ENCODE measurements at places on chromosomes 7 and 10. TPM values are rescaled to one million over a fixed set of nuclear protein-coding genes. Genes with fewer than 3 reads are reported as not detected.
A peak's percentile ranks its signal among the peaks of the same experiment; 100 is the strongest.

DNA sequence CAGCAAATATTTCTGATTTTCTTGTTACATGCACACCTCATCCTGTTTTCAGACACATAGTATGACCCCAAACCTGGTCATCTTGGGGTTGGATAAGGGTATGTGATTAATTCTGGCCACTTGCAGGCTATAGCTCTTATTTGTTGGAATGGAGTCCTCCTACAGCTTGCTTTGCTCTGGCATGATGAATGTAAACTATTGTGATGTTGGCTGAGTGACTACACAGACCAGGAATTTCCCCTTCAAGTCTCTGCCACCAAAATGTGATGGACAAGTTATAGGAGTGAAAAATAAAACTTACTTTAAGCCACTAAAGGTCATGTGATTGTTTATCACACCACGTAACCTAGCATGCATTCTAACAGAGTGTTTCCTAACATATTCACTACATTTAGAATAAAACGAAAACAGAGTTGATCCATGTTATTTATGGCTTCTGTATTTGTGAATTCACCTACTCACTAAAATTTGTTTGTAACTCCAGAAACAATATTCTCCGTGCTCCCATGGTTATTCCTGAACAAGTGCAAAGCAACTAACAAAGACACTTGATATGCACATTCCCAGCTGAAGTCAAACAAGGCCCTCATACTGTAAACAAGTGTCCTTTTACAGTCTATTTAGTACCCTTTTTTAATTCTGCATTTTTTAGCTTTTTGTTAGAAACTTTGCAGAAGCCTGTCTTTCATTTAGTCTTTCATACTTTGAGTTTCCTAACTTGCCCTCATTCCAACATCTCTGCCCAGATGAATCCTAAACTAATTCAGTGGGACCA, 599.2 kb upstream of the PCDH15 start:
- H3K4me3 ChIP-seq, result no peak overlapping the region
- DNase-seq, result no peak

DNA sequence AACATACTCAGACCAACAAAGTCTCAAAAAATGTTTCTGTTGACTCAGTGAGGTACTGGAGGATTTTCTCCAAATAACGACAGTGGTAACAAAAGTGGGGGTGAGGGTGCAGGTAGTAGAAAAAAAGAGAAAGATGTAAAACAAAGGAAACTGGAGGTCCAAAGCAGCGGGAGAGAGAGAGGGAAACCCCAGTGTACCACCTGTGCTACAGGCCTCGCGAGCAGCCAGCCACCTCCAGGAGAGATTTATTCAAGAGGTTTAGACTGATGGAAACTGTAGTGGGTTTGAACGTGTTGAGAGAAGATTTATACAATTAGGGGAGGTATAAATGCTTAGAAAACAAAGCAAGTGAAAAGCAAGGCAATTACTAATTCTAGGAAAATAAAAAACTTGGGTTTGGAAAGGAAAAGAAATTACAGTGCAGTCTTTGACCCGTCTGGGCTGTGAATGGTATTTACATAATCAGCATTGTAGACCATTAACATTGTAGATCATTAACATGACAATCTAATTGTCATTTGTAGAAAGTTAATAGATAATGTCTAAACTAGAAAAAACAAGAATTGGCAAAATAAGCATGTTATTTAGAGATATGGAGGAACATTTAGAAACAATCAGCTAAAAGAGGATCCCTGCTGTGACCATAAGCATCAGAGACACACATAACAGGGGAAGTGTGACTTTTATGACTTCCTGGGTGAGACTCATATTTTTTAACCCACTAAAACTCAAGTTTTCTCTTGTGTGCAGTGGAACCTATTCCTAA, 180.0 kb downstream of the RELN start:
- H3K36me3 ChIP-seq, result no peaks in the 10 kb centered on the region
- H3K27me3 ChIP-seq, result no peaks in the 10 kb centered on the region
- H3K4me1 ChIP-seq, result peaks cover 2% of the 10 kb centered on the region

- DNase-seq, result peak; percentile 49
- no peak overlapping the region for H3K4me3 ChIP-seq
- no peaks in the 10 kb centered on the region for H3K4me1 ChIP-seq
Observed at GRCh38 chr7:28725911-28726310, 232.2 kb downstream of the TRIL start.

GRCh38 chr7:131544449-131545301, 11.8 kb downstream of the PODXL start:
- H3K27me3 ChIP-seq, result no peaks in the 10 kb centered on the region
- H3K4me3 ChIP-seq, result no peak overlapping the region
- H3K27ac ChIP-seq, result no peak overlapping the region

PRLHR gene
- polyA plus RNA-seq, result not detected

- H3K27me3 ChIP-seq, result peaks cover 14% of the 10 kb centered on the region
- H3K4me3 ChIP-seq, result no peak overlapping the region
- peaks cover 7% of the 10 kb centered on the region for H3K4me1 ChIP-seq
Observed at GRCh38 chr10:48658243-48658974, 26.3 kb upstream of the WDFY4 start.

- H3K4me1 ChIP-seq, result no peaks in the 10 kb centered on the region
- no peaks in the 10 kb centered on the region for H3K36me3 ChIP-seq
- H3K27me3 ChIP-seq, result no peaks in the 10 kb centered on the region
- H3K4me3 ChIP-seq, result no peak overlapping the region
Observed at GRCh38 chr10:57162231-57162630, 801.2 kb upstream of the ZWINT start.

DNA sequence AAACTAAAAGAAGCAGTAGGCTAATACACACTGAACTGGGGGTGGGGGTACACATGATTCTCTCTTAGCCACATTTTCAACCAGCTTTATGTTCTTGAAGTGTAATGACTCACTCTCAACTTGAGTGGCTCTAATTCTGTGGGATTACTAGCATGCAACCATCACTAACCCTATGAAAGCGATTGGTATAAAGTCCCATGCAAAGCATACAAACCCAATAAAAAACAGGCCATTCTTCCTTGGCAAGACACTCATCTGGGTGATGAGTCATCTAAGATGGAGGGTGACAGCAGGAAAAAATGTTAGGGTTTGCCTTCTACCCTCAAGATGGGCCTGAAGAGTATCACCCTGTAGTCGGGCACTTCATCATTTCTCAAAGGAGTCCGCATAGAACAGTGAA, 14.9 kb upstream of the PON3 start:
- no peaks in the 10 kb centered on the region for H3K4me1 ChIP-seq
- DNase-seq, result peak; percentile 7

DNA sequence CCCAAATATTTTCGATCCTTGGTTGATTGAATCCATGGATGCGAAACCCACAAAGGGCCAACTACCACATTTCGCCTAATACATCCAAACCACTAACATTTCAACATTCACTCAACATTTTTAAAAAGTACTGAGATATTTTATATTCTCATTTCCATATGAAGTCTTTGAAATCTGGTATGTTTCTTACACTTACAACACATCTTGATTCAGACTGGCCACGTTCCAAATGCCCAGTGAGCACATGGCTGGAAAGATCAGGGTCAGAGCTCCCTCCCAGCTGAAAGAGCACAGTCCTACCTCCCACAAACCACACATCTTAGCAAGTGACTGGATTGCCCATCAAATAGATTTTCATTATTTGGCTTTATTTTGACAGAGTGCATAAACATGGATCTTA, 18.9 kb downstream of the NCAPG2 start:
- H3K4me1 ChIP-seq, result peaks cover 14% of the 10 kb centered on the region
- peak; percentile 33 for DNase-seq
- H3K4me3 ChIP-seq, result no peak overlapping the region
- H3K27me3 ChIP-seq, result no peaks in the 10 kb centered on the region

DNA sequence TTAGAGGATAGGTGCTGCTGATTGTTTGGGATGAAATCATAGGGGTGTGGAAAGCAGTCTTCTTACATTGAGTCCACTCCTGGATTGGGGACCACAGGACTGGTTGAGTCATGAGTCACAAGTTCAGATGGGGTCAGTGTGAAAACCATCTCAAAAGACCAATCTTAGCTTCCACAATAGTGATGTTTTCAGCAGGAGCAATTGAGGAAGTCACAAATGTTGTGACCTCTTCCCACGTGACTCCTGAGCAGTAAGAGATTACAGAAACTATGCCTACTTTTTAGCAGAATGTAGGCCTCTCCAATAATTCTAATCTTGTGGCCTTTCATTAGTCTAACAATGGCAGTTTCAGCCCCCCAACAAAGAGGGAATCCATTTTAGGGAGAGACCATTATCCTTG, 256.9 kb upstream of the CDC14C start:
- H3K4me3 ChIP-seq, result no peak overlapping the region
- no peaks in the 10 kb centered on the region for H3K27me3 ChIP-seq
- H3K27ac ChIP-seq, result no peak overlapping the region

- H3K27ac ChIP-seq, result no peak overlapping the region
- DNase-seq, result peak; percentile 28
- no peaks in the 10 kb centered on the region for H3K36me3 ChIP-seq
- no peaks in the 10 kb centered on the region for H3K27me3 ChIP-seq
- peaks cover 2% of the 10 kb centered on the region for H3K4me1 ChIP-seq
- no peak overlapping the region for H3K4me3 ChIP-seq
Observed at GRCh38 chr7:112869111-112869774, 79.0 kb upstream of the TMEM168 start.

DNA sequence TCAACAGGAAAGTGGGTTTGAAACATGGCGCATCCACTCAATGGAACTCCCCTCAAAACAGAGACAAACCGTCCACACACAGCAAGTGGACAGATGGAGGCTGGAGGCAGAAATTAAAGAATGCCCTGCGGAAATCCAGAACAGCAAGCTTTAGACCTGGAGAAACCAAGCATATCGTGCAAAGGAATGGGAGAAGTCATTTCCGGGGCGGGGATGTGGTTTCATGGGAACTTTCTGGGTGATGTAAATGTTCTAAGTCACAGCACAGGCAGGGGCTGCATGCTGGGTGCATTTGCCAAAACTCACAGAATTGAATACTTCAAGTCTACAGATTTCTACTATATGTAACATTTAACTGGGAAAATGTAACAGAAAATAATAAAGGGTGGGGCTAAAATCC, 213.0 kb downstream of the PTPRN2 start:
- H3K4me3 ChIP-seq, result no peak overlapping the region
- H3K27ac ChIP-seq, result no peak overlapping the region
- H3K36me3 ChIP-seq, result no peaks in the 10 kb centered on the region
- H3K27me3 ChIP-seq, result no peaks in the 10 kb centered on the region
- DNase-seq, result no peak

DNA sequence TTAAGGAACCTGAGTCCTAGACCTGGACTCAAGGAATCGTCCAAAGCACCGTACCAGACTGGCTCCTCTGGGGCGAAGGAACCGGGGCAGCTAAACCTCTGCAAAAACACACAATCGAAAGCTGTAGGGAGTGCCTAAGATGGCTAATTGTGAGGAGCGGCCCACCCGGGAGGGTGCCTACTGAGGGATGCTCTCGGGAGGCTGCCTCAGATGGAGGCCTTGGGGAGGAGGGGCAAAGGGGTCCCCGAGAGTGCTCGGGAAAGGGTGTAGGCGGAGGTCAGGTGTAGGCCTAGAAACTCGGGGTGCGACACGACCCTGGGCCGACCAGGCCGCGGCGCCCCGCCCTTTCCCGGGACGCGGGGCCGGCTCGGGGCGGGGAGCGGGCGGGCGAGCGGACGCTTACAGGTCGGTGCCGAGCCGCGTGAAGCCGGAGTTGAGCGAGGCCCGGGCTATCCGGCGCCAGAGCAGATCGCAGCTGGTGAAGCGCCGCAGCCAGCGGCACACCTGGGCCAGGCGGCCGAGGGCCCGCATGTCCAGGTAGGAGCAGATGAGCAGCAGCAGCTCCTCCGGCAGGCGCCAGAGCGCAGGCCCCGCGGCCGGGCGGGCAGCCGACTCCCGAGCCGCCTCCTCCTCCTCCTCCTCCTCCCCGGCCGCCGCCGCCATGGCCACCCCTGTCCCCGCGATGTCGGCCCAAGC, 844 bp downstream of the FBXW4 start:
- peak; percentile 39 for DNase-seq
- H3K27me3 ChIP-seq, result no peaks in the 10 kb centered on the region
- peaks cover 7% of the 10 kb centered on the region for H3K4me1 ChIP-seq
- H3K27ac ChIP-seq, result peak overlapping the region; percentile 100
- H3K36me3 ChIP-seq, result peaks cover 2% of the 10 kb centered on the region

- no peak overlapping the region for H3K4me3 ChIP-seq
- H3K27ac ChIP-seq, result no peak overlapping the region
- no peaks in the 10 kb centered on the region for H3K4me1 ChIP-seq
- H3K27me3 ChIP-seq, result no peaks in the 10 kb centered on the region
- DNase-seq, result no peak
- no peaks in the 10 kb centered on the region for H3K36me3 ChIP-seq
Observed at GRCh38 chr7:109926738-109927137, 1164.2 kb upstream of the LRRN3 start.

DNA sequence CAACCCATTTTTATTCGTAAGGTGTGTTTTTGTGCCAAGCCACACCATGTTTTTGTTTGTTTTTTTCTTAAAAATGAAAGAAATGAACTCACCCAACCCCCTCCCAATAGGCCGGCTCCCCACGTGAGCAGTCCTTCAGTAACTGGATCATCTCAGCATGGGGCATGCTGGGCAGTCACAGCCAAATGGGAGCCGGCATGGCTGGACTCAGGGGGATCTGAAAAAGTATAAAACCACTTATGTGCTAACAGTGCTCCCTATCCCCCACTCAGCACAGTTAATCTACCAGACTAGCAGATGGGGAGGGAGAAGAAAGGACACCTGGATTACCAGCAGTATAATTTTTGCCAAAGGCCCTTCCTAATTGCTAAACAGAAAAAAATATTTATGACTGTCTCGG, 39.3 kb downstream of the BAZ1B start:
- H3K36me3 ChIP-seq, result peaks cover 32% of the 10 kb centered on the region
- no peaks in the 10 kb centered on the region for H3K27me3 ChIP-seq
- no peak overlapping the region for H3K27ac ChIP-seq
- H3K4me1 ChIP-seq, result no peaks in the 10 kb centered on the region

GRCh38 chr7:92061154-92061553, 73.1 kb downstream of the CYP51A1 start:
- H3K4me3 ChIP-seq, result no peak overlapping the region
- no peaks in the 10 kb centered on the region for H3K4me1 ChIP-seq
- H3K36me3 ChIP-seq, result peaks cover 2% of the 10 kb centered on the region
- no peak overlapping the region for H3K27ac ChIP-seq
- no peaks in the 10 kb centered on the region for H3K27me3 ChIP-seq

HOXA4 gene
- polyA plus RNA-seq, result 8.0 TPM

GRCh38 chr7:108181073-108181985, 51.2 kb upstream of the LAMB4 start:
- H3K36me3 ChIP-seq, result no peaks in the 10 kb centered on the region
- no peaks in the 10 kb centered on the region for H3K4me1 ChIP-seq
- peak; percentile 67 for DNase-seq
- H3K27ac ChIP-seq, result no peak overlapping the region
- H3K27me3 ChIP-seq, result peaks cover 15% of the 10 kb centered on the region

DNA sequence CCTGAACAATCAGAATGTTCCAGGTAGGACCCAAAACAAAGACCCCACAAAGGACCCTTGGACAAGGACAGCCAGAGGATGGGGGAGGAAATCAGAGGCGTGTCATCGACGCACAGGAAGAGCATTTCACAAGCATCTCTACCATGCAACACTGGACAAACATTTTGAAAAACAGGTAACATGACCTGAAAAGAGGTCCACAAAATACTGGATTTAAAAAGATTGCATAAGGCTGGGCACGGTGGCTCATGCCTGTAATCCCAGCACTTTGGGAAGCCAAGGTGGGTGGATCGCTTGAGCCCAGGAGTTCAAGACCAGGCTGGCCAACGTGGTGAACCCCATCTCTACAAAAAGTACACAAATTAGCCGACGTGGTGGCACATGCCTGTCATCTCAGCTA, 60.5 kb upstream of the RNF32 start:
- H3K27ac ChIP-seq, result no peak overlapping the region
- no peaks in the 10 kb centered on the region for H3K36me3 ChIP-seq
- H3K4me3 ChIP-seq, result no peak overlapping the region
- DNase-seq, result no peak
- no peaks in the 10 kb centered on the region for H3K27me3 ChIP-seq

GRCh38 chr10:44803862-44804261, 107.3 kb upstream of the TMEM72 start:
- no peak overlapping the region for H3K4me3 ChIP-seq
- H3K27me3 ChIP-seq, result no peaks in the 10 kb centered on the region
- no peak for DNase-seq
- no peaks in the 10 kb centered on the region for H3K36me3 ChIP-seq
- 0 out of 2 replicates have a peak, but pooled peaks cover 3% of the 10 kb centered on the region for H3K4me1 ChIP-seq

Measured in IMR-90 (cell line).